ENCODE measurements at places on chromosomes 2 and 18. TPM values are rescaled to one million over a fixed set of nuclear protein-coding genes. Genes with fewer than 3 reads are reported as not detected.

PRKCE gene
- total RNA-seq: 18.1 TPM

TMEM178A gene
- total RNA-seq: 6.5 TPM

DNA sequence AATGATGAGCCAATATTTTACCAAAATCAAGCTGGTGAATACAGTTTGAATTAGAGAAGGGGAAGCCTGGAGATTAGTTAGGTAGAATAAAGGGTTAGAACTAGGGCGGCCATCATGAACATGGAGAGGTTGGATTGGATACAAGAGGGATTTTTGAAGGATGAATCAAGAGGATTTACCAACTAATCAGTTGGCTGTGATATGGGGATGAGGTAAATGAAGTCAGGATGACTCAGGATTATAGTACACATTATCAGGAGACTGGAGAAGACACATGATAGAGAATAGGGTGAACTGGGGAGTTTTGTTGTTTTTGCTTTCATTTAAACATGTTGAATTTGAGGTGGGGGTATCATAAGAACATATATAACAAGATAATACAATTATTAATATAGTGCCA, 73.8 kb upstream of the PROKR1 start:
- DNase-seq: no peak

LIMS3 gene
- 16.3 TPM for total RNA-seq

- DNase-seq: no peak
These were observed 133.4 kb downstream of the RGPD3 start for GRCh38 chr2:106334802-106335201.

- DNase-seq: no peak
These were observed 1.4 kb downstream of the HTR2B start for GRCh38 chr2:231123362-231123898.

GRCh38 chr2:212364112-212364985, 174.3 kb downstream of the ERBB4 start:
- no peak for DNase-seq

GRCh38 chr2:178241844-178242551, 47.7 kb downstream of the OSBPL6 start:
- peak; percentile 32 for DNase-seq

APCDD1 gene
- total RNA-seq: 38.2 TPM

GRCh38 chr2:174597345-174598047, at the start of gene WIPF1:
Gene WIPF1 (minus strand): TSS chr2:174597804. CDS start chr2:174585573, 12,231 bp downstream.
- DNase-seq: no peak

GRCh38 chr2:207474863-207475485, 54.8 kb upstream of the CREB1 start:
- DNase-seq: no peak

DNA sequence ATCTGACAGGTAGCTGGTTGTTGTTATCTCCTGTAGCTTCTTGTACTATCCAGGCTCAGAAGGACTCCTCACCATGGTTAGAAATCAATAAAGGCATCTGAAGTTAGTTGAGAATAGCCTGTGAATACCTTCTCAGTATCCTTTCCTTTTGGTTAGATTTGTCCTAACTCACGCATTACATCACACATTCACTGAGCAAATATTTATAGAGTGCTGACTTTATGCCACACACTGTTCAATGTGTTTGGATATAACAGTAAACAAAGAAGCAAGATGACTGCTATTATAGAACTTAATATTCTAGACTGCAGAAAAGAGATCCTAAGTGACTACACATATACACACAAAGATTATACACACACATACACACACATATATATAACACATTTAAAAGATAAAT, 889.9 kb upstream of the CHAC2 start:
- DNase-seq: no peak

ALK gene
- total RNA-seq: not detected

CETN1 gene
- not detected for total RNA-seq

ITGA6 gene
- total RNA-seq: 20.2 TPM

TMX3 gene
- total RNA-seq: 41.3 TPM

SLC23A3 gene
- 3.4 TPM for total RNA-seq

GRCh38 chr2:3823748-3824147, 120.4 kb downstream of the DCDC2C start:
- no peak for DNase-seq

DNA sequence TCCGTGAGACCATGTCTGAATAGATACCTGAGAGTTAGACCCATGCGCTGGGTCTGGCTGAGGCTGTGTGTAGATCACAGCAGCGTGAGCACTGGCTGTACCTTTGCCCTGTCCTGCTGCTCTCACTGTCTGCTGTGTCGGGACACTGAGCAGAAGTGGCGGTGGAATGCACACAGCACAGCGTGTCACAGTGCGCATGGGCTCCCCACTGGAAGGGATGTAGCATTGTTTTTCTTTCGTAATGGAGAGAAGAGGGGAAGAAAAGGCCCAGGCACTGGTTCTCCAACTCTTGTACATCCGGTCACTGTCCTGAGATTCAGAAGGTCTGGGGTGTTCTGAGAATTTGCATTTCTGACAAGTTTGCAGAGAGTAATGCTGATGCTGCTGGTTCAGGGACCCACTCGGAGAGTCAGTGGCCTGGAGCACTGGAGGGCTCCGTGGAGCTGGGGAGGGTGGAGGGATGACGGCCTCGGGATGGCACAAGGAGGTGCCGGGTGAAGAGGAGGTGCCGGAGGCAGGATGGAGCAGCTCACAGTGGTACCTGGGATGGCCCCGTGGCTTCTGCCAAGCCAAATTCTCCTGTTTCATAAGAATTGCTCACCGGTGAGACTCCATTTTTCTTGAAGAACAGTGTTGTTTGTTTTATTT, 252.8 kb downstream of the LDLRAD4 start:
- DNase-seq: no peak

CPS1 gene
- total RNA-seq: 3.4 TPM

ITGB6 gene
- 0.99 TPM for total RNA-seq

PTPRM gene
- total RNA-seq: 90.3 TPM

TANC1 gene
- 86.1 TPM for total RNA-seq

DSC2 gene
- total RNA-seq: 2.7 TPM

FBXO48 gene
- 0.56 TPM for total RNA-seq

DNA sequence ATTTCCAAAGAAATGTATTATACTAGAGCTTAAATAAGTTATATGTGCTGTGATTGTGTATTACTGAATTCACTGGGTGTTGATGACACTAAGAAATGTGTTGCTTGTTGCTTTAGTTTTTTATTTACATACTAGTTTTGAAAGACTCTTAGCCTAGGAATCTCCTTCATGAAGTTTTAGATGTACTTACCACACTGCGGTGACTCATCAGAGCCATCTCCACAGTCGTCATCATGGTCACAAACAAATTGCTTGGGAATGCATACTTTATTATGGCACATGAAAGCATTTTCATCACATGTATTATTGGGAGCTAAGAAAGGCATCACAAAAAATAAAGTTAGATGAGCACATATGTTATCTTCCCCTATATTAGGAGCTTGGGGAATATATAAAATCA, 1624.2 kb downstream of the LRP1B start:
- DNase-seq: no peak

DNA sequence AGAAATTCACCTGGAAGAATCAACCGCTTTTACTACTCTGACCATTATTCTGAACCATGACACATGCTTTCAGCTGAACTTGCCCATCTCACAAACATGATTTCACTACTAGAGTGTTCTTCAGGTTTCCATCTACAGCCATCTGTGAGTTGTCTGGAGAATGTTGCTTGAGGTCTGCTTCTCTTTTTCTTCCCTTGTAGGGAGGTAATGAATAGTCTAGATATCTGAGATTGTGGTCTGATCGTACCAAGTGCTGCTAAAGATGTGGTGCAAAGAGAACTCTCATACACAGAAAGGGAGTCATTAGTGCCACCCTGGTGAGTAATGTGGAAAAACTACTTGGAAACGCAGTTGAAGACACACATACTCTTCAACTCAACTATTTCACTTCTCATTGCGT, 10.2 kb downstream of the SOWAHC start:
- DNase-seq: no peak

- DNase-seq: no peak
These were observed 496.9 kb upstream of the VRK2 start for GRCh38 chr2:57549642-57550102.

- DNase-seq: no peak
These were observed 16.6 kb downstream of the FAM168B start for GRCh38 chr2:131076707-131077106.

DNA sequence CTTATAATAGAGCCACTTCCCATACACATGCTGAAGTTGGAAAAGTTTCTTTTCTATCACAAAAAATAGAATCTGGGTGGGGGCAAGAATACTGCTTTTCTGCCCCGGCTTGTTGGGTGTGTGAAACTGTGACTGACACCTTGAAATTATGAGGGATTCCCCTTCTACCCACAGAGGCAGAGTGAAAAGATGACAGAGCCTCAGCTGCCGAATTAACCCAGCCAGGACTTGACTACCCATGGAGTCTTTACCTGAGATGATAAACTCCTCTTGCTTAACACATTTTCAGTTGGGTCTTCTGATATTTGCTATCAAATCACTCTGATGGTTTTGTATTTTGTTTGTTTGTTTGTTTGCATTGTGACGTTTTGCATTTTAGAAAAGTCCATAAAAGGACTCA, 66.0 kb upstream of the PMAIP1 start:
- DNase-seq: no peak

DPP4 gene
- total RNA-seq: 2.0 TPM

ASXL3 gene
- total RNA-seq: 7.3 TPM

VAMP8 gene
- total RNA-seq: 30.9 TPM

- DNase-seq: no peak
These were observed 295.2 kb upstream of the LRP1B start for GRCh38 chr2:142426064-142426463.

- DNase-seq: no peak
These were observed 14.6 kb downstream of the RAMP1 start for GRCh38 chr2:237873897-237874551.

KRTCAP3 gene
- total RNA-seq: 0.68 TPM

SEPTIN10 gene
- 80.0 TPM for total RNA-seq

- DNase-seq: no peak
These were observed 1019.5 kb upstream of the LRRTM1 start for GRCh38 chr2:81324046-81324445.

DNA sequence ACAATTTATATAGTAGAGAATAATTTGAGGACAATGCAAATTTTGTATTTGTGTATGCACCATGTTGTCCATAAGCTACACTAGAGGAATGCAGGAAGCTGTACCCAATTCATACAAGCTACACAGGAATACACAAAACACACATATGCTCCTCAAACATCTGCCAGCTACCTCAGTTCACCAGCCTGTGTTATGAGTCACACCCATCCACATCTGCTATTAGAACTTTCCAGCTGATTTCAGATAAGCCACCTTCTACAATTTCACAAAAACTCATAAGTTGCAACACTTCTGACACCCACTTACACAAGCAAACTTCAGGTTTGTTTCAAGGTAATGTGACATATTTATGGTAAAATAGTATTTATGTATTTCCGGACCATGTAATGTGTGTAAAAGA, 438.9 kb downstream of the SATB2 start:
- no peak for DNase-seq

DNA sequence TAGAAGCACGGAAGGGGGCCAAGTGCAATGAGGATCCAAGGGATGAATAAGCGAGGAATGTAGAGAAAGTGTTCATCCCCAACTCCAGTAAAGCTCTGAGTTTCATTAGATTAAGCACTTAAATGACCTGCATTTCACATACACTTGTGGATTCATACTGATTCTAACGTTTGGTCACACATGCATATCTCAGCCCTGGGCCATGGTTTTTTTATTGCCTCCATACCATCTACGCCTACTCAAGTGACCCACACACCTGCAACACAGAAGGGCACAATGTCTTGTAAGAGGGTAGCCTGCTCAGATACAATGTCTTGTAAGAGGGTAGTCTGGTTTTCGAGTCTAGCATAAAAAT, 566 bp upstream of the MRPS5 start:
- no peak for DNase-seq

DNA sequence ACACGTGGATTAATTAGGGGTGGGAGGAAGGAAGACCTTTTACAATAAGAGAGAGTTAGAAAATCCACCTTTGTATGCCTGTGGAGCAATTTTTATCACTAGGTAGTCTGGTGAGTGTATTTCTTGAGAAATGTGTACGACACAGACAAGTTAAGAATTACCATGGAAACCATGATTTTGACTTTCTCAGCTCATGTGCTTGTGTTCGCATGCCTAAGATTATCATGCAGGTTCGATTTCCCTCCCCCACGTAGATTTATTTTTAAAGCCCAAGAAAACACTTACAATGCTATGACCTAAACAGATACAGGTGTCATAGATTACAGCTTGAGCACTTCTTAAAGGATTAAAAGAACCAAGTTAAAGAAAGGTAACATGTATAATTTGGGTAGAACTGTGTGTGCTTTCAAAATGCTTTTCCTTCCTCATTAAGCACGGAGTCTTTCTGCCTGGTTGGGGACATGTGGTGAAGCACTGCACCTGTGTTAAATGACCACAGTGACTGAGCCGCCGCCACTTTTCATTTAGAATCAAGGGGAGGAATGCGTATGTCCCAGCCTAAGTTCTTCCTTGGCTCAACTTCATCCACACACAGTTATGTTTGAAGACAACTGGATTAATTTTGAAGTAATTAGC, 16.6 kb downstream of the SERTAD2 start:
- no peak for DNase-seq

ZBTB7C gene
- 10.9 TPM for total RNA-seq

DNA sequence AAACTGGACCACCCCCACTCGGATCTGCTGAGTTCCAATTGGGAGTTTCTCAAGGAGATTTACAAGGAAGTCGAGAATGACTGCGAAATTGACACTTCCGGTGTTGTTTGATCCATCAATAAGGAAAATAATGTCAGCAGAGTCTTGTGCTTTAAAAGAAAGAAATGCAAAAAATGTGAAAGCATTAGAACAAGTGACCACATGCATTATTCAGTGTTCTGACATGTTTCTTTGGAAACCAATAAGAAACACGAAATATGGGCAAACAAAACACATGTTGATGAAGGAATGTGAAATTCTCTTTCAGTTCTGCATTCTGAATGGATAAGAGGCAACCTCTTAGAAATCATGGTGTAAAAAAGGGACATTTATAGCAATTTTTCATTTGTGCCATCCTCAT, 25.9 kb downstream of the COL6A3 start:
- DNase-seq: no peak

DNA sequence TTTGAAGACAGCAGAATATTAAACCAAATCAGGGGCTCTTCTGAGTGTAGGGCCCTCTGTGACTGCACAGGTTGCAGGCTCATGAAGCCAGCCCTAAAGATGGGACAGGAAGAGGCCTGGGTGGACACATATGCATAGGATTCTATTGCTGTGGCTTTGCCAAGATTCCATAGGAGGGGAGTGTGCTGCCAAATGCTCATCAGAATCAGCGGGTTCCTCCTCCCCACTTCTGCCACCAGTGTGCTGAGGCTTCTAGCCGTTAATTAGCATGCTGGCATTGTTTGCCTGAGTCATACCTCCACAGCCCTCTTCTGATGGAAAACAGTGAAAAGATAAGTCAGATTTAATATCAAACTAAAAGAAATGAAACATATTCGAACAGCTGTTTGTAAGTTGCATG, 103.9 kb upstream of the TMEFF2 start:
- DNase-seq: no peak

DNA sequence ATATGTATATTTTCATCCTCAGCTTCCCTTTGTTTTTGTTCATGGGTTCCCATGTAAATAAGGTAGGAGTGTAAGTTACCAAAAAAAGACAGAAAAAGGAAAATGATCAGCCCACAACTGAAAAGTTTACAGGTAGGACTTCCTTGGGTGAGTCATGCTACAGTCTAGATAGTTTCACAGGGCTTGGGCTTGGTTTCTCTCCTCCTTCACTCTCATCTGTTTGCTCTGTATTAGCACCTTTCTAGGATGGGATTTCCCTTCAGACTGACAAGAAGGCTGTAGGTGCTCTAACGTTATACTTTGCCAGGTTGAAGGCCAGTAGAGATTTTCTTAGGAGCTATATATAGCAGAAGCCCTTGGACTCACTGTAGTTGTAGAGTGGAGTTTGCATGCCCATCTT, 57.9 kb downstream of the FAM171B start:
- no peak for DNase-seq

GRCh38 chr18:79570266-79571201, 109.1 kb upstream of the CTDP1 start:
- DNase-seq: no peak
